Activated naive CD4-positive, alpha-beta T cell treated with Interleukin-2 at 50 U/mL for 16 hours (primary cell): ENCODE measurements at places on chromosomes 1 and 21.

- no peak for DNase-seq
Measured at GRCh38 chr21:39537571-39537970, 75.2 kb upstream of the B3GALT5 start.

DNA sequence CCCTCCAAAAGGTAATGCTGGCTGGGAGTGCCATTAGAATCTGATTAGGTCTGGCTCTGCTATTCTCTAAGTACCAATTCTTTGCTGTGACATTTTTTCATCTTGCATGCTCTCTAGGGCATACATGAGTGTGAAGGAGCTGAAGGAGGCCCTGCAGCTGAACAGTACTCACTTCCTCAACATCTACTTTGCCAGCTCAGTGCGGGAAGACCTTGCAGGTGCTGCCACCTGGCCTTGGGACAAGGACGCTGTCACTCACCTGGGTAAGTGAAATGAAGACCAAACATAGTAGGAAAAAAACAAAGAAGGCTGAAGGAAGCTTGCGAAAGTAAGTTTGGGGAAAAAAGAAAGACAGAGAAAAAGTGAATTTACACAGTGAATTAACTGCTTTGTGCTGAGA is 207.9 kb downstream of the PAPPA2 start:
- no peak for DNase-seq

GRCh38 chr1:81213279-81213678 is 587.5 kb upstream of the ADGRL2 start:
- DNase-seq, result no peak

DNA sequence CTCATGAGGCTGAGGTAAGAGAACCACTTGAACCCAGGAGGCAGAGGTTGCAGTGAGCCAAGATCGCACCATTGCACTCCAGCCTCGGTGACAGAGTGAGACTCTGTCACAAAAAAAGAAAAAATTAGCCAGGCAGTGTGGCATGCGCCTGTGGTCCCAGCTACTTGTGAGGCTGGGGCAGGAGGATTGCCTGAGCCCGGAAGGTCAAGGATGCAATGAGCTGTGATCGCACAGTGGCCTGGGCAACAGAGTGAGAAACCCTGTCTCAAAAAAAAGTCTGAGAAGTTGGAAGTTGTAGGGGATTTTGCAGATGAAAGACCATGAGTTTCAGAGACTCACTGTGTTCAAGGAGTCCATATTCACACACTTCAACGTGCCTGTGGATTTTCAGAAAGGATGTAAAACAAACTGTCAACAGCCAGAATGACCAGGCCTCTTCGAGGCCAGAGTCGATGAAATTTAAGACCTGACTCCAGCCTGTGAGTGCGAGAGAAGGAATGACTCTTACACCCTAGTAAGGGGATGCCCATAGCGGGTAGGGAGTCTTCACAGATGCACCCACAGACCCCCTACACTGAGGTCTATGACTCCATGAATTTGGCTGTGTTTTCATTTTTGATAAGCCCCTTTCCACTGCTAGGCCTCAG is 2.2 kb downstream of the S100A13 start:
- no peak for DNase-seq

- DNase-seq, result no peak
Measured at GRCh38 chr1:30879940-30880677, 28.4 kb downstream of the SDC3 start.

DNA sequence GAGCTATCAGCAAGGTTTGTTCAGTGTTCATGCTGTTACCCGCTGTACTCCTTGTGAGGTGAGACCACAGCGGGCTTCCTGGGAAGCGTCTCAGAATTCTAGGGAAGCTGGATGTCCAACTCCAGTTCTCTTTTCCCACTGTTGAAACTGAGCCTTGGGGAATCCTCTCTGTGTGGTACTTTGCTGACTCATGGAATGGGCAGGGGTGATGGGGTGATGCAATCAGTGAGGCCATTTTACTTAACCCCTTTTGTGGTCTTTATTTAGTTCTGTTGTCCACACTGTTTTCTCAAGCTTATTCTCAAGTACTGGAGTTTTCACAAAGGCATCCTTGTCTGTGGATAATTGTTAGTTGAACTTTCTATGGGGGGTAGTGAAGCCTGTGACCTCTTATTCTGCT is 42.6 kb downstream of the ACKR1 start:
- DNase-seq, result no peak

GRCh38 chr1:22687191-22687590 is 23.4 kb upstream of the EPHB2 start:
- DNase-seq, result no peak
